ENCODE measurements at places on chromosomes 1 and 21.

GRCh38 chr1:54798206-54798605 is 2.9 kb downstream of the TTC22 start:
- no peak for DNase-seq

GRCh38 chr1:230291731-230292620 is 134.2 kb downstream of the PGBD5 start:
- DNase-seq, result no peak

- no peak for DNase-seq
Observed at GRCh38 chr1:195763907-195764374, 844.3 kb downstream of the KCNT2 start.

GRCh38 chr1:219185486-219186117 is 11.9 kb downstream of the LYPLAL1 start:
- DNase-seq, result no peak

- DNase-seq, result no peak
Observed at GRCh38 chr1:8667869-8668594, 149.4 kb downstream of the RERE start.

GRCh38 chr1:16293538-16293937 is 56.6 kb upstream of the CPLANE2 start:
- DNase-seq, result no peak

GRCh38 chr1:103582464-103582863 is 11.1 kb downstream of the AMY2B start:
- no peak for DNase-seq
